ENCODE measurements at places on chromosomes 5 and 9.

GRCh38 chr5:9168791-9169556 lies 376.9 kb downstream of the SEMA5A start:
- DNase-seq, result no peak

DNA sequence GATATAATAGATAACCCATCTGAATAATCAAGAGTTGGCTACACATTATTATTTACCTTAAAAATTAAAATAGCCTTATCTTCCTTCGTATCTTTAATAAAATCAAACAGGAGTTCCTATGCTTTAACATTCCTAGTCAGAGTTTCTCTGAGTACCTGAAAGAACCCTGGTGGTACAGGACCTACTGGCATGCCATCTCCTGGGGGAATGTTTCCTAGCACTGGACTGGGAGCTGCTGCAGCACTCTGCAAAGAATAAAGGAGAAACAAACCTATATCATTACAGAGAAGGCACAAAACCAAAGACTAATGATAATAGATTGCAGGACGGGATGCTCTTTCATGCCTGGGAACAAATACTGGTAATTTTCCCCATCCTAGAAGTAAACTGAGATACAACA lies 119.5 kb upstream of the ACOT12 start:
- no peak for DNase-seq

- no peak for DNase-seq
These were observed 184.8 kb upstream of the CD180 start for GRCh38 chr5:67381236-67381880.

DNA sequence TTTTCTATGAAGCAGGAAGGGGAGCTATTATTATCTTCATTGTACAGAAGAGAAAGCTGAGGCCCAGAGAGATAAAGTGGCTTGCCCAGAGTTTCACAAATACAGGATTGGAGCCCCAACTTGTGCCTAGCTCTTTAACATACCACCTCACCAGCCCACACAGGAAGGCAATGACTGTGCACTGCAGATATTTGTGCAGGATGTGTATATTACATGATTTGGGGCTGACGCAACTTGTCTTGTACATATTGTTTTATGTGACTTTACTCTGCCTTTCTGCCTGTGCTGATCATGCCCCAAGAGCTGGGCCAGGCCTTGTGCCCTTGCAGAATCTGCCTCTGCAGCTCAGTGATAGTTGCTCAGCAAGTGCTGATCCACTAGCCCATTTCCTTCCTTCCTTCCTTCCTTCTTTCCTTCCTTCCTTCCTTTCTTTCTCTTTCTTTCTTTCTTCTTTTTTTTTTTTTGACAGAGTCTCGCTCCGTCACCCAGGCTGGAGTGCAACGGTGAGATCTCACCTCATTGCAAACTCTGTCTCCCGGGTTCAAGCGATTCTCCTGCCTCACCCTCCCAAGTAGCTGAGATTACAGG lies 106.6 kb upstream of the TBCA start:
- DNase-seq, result no peak

GRCh38 chr9:115296831-115297565 lies 179.0 kb upstream of the TNC start:
- no peak for DNase-seq

GRCh38 chr5:16588434-16589214 lies 28.2 kb downstream of the RETREG1 start:
- no peak for DNase-seq

DNA sequence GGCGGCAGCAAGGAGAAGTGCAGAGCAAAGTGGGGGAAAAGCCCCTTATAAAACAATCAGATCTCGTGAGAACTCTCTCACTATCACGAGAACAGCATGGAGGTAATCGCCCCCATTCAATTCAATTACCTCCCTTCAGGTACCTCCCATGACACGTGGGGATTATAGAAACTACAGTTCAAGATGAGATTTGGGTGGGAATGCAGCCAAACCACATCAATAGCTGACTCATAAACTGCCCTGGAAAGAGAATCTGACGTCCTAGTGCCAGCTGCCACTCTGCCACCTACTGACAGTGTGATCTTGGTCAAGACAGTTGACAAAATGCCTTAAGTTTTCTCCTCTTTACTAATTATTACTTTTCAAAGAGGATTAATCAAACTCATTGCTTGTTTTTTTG lies 128.3 kb downstream of the GPBP1 start:
- no peak for DNase-seq

DNA sequence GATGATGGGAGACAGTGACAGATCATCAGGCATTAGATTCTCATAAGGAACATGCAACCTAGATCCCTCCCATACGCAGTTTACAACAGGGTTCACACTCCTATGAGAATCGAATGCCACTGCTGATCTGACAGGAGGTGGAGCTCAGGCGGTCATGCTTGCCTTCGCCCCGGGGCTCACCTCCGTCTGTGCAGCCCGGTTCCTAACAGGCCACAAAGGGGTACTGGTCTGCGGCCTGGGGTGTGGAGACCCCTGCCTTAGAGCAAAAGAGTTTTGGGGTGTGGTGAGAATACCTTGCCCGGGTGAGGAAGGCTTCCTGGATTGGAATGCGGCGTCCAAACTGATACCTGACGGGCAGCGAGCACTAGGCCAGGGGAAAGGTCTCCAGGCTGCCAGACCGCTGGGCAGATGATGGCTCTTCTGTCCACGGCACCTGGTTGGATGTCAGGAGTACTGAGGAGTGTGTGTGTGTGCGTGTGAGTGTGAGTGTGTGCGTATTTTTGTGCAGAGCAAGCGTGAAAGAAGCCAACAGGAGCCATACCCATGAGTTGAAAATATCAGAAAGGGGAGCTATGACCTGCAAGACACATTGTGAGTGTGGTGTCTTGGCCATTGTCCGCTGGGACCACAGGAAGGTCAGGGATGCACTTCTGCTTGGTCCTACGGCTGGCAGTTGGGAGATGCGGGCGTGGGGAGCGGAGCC lies 55.4 kb downstream of the ACER2 start:
- no peak for DNase-seq

GRCh38 chr5:138091685-138092084 lies 7.9 kb downstream of the WNT8A start:
- DNase-seq, result no peak

DNA sequence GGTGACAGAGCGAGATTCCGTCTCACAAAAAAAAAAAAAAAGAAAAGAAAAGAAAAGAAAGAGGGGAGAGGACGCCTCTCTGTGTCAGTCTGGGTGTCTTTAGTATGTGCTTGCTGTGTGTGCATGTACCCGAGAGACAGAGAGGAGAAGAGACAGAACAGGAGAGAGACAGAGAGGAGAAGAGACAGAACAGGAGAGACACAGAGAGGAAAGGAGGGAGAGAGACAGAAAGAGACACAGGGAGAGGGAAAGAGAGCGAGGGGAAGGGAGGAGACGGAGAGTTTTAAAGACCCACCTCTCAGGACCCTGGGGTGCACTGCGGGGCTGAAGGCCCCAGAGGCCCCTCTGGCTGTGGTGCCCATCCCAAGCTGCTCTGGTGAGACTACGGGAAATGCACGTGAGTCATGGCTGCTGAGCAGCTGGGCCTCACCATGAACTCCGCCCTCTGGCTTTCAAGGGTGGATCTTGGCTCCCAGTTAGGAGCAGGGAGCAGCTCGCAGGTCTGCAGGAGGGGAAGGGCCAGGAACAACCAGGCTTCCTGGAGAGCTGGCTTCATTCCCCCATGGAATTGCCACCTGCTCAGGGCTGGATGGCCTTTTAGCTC lies 7.9 kb downstream of the SLC6A3 start:
- DNase-seq, result no peak

- no peak for DNase-seq
These were observed 3.1 kb downstream of the FBXW5 start for GRCh38 chr9:136941231-136942111.

DNA sequence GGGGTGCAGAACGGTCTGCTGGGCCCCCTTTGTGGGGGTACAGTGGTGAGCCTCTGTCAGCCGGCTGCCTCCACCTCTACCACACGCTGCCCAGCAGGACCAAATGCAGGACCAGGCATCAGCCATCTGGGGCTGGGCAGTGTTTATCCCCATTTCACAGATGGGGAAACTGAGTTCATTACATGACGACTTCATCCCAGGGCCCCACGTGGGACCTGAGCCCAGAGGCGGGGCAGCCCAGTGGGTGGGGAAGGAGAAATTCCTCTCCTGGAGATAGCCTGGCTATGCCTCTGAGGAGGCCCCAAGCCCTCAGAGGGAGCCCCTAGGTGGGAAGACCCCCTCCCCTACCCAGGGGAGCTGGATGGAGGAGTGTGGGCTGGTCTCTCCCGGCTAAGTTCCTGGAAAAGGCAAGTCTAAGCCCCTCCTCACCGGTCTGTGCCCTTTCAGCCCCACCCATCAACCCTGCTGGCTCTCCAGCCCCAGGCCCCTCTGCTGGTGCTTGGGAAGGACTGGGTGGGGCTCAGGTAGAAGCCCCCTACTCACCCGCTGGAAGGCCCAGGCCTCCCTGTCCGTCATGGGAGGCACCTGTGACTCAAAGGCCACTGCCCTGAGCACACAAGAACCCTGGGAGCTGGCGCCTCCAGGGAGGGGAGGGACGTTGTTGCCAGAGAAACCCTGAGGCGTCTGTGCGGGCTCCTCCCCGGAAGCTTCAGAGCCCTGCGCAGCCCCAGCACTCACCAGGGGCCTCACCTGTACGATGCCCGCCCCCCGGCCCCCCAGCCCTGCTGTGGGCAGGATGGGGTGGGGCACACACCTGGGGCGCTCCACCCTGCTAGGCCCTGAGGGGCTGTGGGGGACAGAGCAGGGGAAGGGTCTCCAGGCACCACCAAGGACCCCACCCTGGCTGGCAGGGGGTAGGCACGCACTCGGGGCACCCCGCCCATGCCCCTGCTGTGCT lies 7.4 kb upstream of the CCDC187 start:
- no peak for DNase-seq

DNA sequence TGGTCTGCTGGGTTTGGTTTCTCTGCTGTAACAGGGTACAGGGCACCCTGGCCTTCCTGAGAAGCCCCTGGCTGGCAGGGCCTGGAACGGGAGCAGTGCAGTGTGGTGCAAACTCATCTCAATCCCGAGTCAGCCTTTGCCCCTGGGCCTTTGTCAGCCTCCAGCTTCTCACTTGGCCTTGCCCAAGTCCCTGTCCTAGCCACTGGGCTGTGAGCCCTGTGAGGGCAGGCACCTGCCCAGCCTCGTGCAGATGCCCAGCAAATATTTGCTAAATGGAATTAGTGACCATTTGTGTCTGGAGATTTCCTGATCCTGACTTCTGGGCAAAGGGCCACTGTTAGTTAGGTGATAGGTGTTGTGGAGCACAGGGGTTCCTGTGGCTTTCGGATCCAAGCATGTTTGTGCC lies 13.0 kb downstream of the RGS3 start:
- no peak for DNase-seq

GRCh38 chr9:131297903-131298302 lies 8.4 kb downstream of the PLPP7 start:
- no peak for DNase-seq

DNA sequence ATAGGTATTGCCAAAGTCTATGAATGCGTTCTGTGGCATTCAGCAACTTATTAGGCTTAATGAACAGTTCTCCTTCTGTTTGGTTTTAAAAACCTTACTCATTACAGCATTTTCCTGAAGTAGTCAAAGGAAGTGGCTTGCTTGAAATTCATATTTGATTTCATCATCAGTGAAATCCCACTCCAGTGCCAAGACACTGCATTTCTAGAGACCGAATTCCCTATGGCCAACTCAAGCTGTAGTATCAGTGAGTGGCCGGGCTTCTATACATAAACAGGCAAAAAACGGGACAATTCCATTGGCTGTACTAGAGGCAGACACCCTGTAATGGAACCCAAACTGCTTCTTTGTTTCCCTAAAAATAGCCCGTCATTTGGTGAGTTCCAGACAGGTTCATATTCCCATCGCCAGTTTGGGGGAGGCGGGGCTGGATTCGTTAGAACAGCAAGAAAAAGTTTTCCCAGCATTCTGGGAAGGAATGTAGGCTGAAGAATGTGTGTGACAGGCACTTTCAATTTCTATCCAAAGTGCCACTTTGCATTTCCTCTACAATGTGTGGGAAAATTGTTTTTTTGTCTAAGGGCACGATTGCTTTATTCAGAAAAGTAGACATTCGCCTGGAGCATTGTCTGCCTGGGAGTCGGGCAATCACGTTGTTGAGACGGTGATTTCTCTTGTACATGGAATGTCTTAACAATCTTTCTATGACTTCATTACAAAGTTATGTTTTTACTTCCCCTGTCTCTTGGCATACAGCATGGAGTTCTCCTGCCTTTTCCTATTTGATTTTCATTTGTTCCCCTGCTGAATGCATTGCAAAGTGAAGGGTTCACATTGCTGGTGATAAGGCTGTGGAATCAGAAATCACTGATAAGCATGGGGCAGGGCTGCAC lies 141.8 kb upstream of the MAST4 start:
- no peak for DNase-seq

GRCh38 chr9:125189011-125189360 lies 617 bp downstream of the PPP6C start:
- DNase-seq, result peak; percentile 65

GRCh38 chr9:93119953-93120845 lies 13.9 kb downstream of the NINJ1 start:
- peak; percentile 97 for DNase-seq

- DNase-seq, result no peak
These were observed 22.3 kb downstream of the KCNT1 start for GRCh38 chr9:135724186-135724787.

DNA sequence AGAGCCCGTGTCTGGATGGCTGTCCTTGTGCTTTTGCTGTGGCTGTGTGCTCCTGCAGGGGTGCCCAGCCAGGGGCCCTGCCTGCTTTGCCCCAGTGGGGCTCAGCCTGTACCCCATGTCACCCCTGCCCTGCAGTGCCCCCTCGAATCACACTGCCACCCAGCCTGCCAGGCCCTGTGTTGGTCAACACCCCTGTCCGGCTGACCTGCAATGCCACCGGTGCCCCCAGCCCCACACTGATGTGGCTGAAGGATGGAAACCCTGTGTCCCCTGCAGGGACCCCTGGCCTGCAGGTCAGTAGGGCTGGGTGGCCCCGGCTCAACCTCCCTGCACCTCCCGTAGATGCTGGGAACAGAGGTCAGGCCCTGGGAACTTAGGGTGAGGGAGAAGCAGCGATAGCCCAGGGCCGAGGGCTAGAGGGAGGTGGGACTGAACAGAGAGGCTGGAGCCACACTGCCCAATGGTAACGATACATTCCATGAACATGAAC lies 82.8 kb upstream of the ASS1 start:
- DNase-seq, result no peak

GRCh38 chr9:115642285-115642684 lies 511.3 kb upstream of the PAPPA start:
- no peak for DNase-seq

DNA sequence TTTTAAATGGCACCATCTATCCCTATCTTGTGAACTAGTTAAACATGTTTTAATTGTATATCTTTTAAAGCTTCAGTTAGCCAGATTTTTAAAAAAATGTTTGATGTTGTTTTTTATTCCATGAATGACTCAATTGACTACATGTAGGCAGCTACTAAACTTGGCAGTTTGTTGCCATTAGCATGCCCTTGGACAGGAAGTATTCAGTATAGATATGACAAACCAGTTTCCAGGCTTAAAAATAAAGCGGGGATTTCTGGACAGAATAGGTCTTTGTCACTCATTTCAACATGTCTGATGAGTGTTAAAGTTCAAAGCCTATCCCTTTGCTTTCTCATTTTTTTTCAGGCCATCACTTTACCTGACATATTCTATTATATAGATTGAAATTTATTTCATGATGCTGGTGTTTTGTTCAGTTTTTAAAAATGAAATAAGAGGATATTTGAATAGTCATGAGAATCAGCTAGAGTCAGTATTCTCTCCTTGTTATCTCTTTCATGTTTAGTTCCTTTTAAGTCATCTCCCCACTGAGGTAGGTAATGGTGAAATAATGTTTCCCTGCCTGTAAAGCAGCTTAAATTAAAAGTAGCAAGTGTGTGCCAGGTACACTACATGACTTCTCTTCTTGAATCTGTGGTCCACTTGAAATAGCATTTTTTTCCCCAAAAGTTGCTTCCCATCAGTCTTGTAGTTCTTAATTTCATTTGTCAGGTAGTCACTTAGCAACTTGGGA lies 11.9 kb downstream of the TNFAIP8 start:
- DNase-seq, result no peak

- DNase-seq, result no peak
These were observed 290.7 kb upstream of the IL12B start for GRCh38 chr5:159620853-159621540.
